ENCODE measurements at places on chromosomes 12 and 14.

DNA sequence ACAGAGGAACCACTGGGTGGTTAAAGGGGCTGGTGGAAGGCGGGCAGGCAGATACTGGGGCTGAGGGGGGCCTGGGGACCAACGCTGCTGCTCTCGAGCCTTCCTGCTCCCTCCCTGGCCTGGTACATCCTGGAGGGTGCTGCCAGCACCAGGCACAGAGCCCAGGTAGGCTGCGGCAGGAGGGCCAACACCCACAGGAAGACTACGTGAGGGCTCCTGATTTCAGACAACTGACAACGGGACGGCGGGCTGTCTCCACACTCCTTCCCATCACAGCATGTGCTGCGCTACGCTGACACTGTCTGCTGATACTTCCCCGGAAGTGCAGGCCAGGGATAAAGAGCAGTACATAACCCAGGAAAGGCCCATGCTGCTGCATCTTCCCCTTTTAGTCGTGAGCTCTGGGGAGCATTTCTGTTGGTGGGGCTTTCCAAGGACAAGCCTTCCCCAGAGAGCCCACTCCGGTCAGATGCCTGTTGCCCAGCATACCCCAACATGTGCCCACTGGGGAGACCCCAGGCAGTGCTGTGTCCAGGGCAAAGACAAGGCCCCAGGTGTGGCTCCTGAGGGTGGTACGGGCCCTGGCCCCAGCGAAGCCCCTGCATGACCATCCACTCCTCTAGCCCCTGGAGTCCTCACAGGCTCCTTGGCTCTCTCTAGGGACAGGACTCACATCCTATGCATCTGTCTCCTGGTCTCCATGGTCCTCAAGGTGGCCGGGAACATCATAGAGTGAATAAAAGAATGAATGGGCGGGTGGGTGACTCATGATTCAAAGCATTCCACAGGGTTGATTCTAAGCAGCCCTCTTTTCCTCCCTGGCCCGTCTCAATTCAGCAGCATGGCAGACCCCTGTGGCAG, 38.0 kb downstream of the CHGA start:
- no peaks in the 10 kb centered on the region for H3K27me3 ChIP-seq
- H3K36me3 ChIP-seq = peaks cover 53% of the 10 kb centered on the region
- peak overlapping the region; percentile 40 for H3K27ac ChIP-seq
- H3K4me1 ChIP-seq = peaks cover 13% of the 10 kb centered on the region

DNA sequence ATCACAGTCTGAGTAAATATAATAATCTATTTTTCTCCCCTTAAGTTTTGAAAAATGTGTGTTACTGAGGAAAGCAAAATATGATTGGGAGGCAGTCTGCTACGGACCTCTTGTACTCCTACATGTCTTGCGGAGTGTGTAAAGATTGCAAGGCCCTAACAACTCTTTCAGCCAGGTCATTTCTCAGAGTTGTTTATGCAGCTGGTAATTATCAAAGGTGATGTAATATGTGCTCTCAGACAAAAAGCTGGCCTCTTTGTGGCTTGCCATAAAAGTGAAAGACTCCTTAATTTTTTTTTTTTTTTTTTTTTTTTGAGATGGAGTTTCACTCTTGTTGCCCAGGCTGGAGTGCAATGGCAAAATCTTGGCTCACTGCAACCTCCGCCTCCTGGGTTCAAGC, 40.5 kb upstream of the MON2 start:
- no peak overlapping the region for H3K27ac ChIP-seq
- no peaks in the 10 kb centered on the region for H3K27me3 ChIP-seq
- H3K36me3 ChIP-seq = no peaks in the 10 kb centered on the region
- H3K4me1 ChIP-seq = no peaks in the 10 kb centered on the region
- no peak for DNase-seq

GRCh38 chr12:70724444-70724843, 87.2 kb upstream of the PTPRB start:
- H3K27ac ChIP-seq = no peak overlapping the region
- H3K36me3 ChIP-seq = no peaks in the 10 kb centered on the region
- no peak overlapping the region for H3K4me3 ChIP-seq
- H3K4me1 ChIP-seq = no peaks in the 10 kb centered on the region

GRCh38 chr14:73223049-73223448, 14.3 kb upstream of the PAPLN start:
- H3K36me3 ChIP-seq = peaks cover 22% of the 10 kb centered on the region
- no peak overlapping the region for H3K27ac ChIP-seq
- DNase-seq = no peak
- peaks cover 3% of the 10 kb centered on the region for H3K4me1 ChIP-seq

DNA sequence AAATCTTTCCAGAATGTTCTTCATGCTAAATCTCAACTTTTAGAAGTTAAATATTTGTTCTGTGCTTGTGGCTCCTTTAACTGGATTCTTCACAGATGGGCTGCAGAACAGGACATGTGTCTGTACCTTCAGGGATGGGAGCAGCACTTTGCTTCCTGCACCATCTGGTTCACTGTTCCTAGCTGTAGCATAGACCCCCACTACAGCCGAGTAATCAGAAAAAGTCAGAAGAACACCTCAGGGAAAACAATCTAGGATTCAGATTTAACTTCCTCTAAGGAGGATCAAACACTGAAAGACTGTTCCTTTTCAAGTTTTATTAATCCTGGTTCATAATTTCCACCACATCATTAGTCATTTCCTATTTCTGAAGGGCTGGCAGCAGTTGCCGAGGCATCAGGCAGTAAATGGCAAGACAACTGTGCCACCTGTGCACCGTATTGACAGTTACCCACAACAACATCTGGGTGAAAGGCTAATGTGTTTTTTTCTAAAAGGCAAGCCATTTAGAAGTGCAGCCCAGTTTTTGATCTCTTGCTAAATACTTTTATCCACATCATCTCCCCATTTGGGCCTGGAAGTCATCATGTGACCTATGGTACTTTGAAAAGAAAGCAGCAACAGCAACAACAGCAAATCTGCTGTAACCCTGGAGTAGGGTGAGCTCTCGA, 212.8 kb upstream of the BMP4 start:
- no peaks in the 10 kb centered on the region for H3K27me3 ChIP-seq
- H3K4me1 ChIP-seq = peaks cover 34% of the 10 kb centered on the region
- peak overlapping the region; percentile 71 for H3K27ac ChIP-seq
- H3K36me3 ChIP-seq = no peaks in the 10 kb centered on the region
- no peak for DNase-seq
- no peak overlapping the region for H3K4me3 ChIP-seq

- H3K27ac ChIP-seq = no peak overlapping the region
- H3K4me3 ChIP-seq = no peak overlapping the region
- H3K4me1 ChIP-seq = peaks cover 5% of the 10 kb centered on the region
- H3K27me3 ChIP-seq = no peaks in the 10 kb centered on the region
- no peaks in the 10 kb centered on the region for H3K36me3 ChIP-seq
- no peak for DNase-seq
Measured at GRCh38 chr12:94803939-94804338, 153.6 kb upstream of the TMCC3 start.

DNA sequence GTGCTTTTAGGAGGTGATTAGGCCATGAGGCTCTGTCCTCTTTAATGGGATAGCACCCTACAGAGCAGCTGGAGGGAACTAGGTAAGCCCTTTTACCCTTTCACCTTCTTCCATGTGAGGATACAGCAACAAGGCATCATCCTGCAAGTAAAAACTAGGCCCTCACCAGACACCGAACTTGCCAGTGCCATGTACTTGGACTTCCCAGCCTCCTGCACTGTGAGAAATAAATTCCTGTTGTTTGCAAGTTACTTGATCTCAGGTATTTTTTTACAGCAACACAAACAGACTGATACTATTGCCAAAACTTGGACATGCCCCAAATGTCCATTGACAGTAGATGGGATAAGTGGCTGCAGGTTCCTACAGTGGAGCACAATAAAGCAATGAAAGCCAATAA, 85.8 kb upstream of the MAP1LC3B2 start:
- H3K4me3 ChIP-seq = no peak overlapping the region
- no peak for DNase-seq
- H3K27ac ChIP-seq = no peak overlapping the region
- no peaks in the 10 kb centered on the region for H3K4me1 ChIP-seq
- no peaks in the 10 kb centered on the region for H3K27me3 ChIP-seq
- no peaks in the 10 kb centered on the region for H3K36me3 ChIP-seq

GRCh38 chr12:97530245-97530644, 67.6 kb downstream of the RMST start:
- H3K27ac ChIP-seq = no peak overlapping the region
- H3K4me1 ChIP-seq = no peaks in the 10 kb centered on the region
- no peak for DNase-seq
- H3K36me3 ChIP-seq = no peaks in the 10 kb centered on the region
- H3K4me3 ChIP-seq = no peak overlapping the region
- H3K27me3 ChIP-seq = no peaks in the 10 kb centered on the region

Measured in RWPE2 (cell line).